Activated CD4-positive, alpha-beta T cell treated with anti-CD3 and anti-CD28 coated beads, Interleukin-2, amount 50 U/mL, for 48 hours (primary cell): ENCODE measurements at places on chromosomes 13 and 19.

DNA sequence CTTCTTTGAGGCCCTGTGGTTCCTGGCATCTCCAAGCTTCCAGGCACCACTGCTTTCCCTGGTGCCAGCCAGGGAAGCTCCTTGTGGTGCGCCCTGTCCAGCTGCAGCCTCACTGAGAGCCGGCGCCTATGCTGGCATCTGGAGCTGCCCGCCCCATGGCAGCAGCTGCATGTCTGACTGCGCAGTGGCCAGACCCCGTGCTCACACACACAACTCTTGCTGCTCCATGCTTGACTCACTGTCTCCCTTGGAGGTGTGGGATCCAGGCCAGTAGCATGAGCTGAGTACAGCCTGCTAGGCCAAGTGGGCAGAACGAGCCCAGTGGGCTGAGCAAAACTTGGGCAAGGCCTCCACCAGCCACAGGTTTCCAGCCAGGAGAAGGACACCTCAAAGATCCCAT, 11.5 kb upstream of the SUPT20H start:
- no peak for DNase-seq

DNA sequence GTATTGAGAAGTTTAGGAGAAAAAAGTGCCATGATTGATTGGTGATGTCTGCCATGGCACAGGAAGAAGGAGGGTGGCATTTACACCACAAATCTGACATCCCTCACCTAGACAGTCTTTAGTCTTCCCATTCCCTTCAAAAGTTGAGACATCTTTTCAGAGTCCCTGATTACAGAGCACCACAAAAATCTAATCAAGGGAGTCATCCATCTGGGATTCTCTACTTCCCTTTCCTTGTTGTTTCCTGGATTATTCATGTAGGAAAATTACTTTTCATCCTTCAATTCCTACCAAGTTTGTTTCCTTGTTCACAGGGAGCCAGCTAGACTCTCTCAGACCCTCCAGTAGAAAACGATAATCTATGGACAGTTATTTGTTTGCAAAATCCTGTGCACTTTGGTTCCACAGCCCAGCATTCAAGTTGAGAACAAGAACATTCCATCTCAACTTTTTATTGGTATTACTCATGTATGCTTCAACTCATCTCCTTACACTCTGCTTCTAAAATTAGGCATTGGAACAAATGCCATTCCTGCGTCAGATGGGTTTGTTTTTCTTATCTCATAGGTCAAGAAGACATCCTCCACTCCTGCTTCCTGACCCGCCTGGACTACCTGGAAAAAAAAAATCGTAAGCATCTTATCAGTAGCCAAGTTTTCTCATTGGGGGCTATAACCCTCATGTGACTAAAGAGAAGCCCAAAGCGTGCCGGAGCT, 259.9 kb downstream of the FOXO1 start:
- no peak for DNase-seq

- no peak for DNase-seq
These were observed 22.9 kb upstream of the RASA3 start for GRCh38 chr13:114155320-114155719.

GRCh38 chr13:86510792-86511191, 711.6 kb upstream of the SLITRK6 start:
- DNase-seq = no peak

GRCh38 chr19:5361407-5361806, 20.8 kb upstream of the PTPRS start:
- DNase-seq = no peak

DNA sequence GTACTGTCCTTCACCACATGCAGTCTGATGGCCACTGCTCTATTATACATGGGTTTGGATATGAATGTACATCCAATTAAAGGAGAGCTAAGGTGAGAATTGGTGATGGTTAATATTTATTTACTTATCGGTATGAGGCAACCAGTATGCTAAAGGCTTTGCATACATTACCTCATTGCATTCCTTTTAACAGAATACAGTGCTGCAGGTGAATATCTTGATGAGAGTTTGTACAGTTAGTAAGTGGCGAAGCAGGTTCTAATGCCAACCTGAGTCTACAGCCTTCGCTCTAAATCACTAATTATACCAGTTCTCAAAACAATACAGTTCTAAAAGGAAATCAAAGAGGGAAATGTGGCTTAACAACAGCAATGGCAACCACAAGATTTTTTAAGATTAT, 284.1 kb downstream of the ITGBL1 start:
- no peak for DNase-seq

- no peak for DNase-seq
These were observed 9.3 kb upstream of the GTF3A start for GRCh38 chr13:27415116-27415515.

- no peak for DNase-seq
These were observed 15.0 kb downstream of the IGLON5 start for GRCh38 chr19:51326216-51327065.

GRCh38 chr13:107266657-107267056, 698.7 kb upstream of the ARGLU1 start:
- no peak for DNase-seq

DNA sequence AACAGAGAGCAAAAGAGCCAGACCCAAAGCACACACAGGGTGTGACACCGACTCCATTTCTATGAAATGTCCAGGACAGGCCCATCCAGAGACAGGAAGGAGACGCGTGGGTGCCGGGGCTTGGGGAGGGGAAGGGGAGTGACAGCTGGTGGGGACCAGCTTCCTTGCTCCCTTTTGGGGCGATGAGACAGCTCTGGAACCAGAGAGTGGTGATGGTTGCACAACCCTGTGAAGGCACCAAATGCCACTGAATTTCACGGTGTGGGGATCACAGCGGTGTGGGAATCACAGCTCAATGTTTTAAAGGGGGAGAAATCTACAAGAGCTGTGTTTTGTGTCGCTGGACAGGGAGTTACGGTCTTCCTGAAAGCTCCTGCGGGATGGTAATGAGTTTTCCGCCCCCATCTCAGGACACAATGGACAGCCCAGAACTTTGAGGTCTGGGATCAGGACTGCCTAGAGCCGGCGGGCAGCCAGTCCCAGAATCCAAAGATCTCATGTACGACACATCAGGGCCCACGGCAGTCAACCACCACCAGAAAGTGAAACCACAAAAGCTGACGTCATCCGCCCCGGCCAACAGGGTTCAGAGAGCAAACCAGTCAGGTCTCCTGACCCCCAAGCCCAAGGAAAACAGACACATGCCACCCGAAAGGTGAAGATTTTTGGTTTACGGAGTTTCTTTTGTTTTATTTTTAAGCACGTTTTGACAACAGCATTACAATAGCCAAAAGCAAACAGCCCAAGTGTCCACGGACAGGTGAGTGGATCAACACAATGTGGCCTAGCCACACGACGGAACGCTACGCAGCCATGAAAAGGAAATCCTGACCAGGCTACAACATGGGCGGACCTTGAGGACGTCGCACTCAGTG, 7.3 kb downstream of the SGTA start:
- DNase-seq = peak; percentile 85

GRCh38 chr13:102724923-102725322, 30.1 kb upstream of the METTL21C start:
- DNase-seq = no peak

DNA sequence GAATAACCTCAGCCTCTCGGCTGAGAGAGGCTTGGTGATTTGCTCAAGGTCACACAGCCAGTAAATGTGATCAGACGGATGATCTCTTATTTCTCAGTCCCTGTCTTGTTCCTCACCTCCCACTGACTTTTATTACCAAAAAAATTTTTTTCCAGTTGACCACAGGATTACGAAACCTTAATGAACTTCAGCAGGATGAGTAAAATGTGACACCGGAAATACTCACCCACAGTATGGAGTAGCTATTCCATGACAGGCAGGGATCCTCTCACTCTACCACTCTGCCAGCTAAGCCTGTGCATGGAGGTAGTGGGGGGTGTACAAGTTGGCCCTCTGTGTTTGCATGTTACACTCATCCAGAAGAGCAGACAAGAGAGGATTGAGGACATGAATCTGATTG, 916.4 kb downstream of the UQCRFS1 start:
- DNase-seq = no peak

DNA sequence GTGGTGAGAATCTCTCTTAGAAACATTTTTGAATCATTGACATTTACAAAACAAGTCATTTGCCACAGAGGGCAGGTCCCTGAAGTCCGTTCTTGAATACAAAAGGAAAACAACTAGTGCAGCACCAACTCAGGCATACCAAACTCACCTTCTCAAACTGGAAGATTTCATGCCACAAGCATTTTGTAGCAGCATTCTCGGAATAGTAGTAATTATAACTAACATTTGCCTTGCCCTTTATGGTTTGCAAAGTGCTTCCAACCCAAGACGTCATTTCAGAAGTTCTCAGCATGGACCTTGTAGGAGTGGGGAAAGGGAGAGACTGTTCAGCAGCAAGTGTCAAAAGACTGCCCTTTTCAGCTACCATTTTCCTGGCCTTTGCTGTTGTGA, 344.6 kb downstream of the RFC3 start:
- DNase-seq = no peak

DNA sequence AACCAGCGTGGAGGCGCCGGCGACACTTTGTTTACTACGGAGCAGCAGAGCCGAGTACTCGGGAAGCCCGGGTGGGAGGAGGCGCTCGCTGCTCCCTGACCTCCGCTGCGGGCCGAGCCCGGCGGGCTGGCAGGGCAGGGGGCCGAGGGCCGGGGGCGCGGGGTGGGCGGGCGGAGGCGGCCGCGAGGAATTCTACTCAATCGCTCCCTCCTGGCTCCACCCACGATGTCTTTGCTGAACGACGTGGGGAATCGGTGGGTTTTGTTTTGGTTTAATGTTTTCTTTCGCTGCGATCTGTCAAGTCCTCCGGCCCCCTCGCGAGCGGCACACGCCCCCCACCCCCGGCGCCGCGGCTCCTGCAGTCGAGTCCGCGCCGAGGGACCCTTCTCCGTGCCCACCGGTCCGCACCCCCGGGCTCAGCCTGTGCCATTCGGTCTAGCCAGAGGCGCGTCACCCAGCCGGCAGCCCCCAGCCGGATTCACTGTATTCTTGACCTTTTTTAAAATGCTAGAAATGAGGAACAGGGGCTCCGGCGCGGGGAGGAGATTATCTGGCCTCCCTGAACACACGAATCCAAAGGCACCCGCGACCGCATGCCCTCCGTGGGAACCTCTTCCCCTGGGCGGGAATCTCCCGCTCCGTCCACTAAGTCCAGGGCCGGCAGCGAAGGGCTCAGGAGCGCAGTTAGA, 636 bp upstream of the FOXO1 start:
- DNase-seq = peak; percentile 36

GRCh38 chr13:112062072-112062567, 4.8 kb upstream of the SOX1 start:
- no peak for DNase-seq

- no peak for DNase-seq
These were observed 56.4 kb downstream of the KLF12 start for GRCh38 chr13:74077792-74078191.

DNA sequence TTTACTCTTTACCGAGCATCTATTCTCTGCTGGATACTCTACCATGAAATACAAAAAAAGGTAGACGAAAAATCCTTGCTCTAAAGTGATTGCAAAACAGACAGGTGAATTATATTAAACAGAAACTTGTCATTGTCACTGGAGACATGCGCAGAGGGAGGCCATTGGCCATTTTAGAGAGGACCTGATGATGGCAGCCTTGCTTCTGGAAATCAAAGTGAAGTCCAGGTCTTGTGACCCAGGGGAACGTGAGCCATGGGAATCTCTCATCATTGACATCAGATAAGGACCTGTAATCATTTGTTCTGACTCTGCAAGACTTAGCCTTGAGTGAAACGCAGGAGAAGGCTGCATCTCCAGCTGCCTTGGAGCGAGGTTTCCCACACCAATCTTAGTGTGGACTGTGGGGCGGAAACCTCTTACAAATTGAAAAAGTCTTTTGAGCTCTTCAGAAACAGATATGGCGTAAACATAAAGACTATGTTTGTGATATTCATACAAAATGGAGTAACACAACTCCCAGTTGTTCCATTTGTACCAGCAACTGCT, 16.8 kb upstream of the SLC46A3 start:
- no peak for DNase-seq

- DNase-seq = no peak
These were observed 78.0 kb downstream of the ATP11A start for GRCh38 chr13:112767506-112768471.

DNA sequence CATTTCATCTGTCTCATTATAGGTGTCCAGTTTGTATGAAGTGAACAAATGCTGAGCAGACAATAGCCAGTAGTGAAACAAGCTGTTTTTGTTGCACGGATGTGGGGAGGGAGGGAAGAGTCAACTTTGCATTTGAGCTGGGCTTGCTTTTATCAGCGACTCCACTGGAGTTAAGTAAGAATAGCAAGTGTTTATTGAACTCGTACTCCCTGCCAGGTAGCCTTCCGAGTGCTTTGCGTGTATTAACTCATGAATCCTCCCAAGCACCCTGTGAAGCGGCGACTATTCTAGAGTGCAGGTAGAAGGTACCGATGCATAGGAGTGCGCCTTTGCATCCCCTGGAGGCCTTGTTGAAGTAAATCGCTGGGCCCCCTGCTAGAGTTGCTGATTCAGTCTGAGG, 4.7 kb upstream of the ZNF444 start:
- no peak for DNase-seq

DNA sequence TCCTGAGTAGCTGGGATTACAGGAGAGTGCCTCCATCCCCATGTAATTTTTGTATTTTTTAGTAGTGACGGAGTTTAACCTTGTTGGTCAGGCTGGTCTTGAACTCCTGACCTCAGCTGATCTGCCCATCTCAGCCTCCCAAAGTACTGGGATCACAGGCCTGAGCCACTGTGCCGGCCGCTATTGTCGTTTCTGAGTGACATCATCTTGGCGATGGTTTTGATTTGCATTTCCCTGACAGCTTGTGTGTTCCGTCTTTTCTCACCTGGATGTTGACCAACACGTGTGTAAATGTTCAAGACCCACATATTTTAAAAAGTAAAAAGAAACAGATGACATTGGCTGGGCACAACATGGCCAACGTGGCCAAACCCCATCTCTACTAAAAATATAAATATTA, 12.8 kb upstream of the MKNK2 start:
- DNase-seq = no peak

DNA sequence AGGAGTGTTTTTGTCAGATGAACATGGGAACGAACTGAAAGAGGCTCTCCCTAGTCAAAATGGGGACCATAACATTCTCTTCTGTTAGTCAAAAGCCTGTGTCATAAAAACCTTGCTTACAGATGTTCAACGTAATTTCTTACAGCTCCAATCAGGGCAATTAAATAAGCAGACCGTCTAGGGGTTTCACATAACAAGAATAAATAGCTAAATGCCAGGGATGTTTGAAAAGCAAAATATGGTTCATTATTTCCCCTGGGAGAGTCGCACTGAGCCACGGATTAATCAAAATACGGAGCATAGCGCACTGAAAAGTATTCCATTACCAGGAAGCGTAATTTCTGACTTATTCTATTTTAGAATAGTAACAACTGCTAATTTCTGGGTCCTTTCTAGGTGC, 63.7 kb upstream of the MRI1 start:
- no peak for DNase-seq
